ENCODE measurements at places on chromosomes 4 and X.
A peak's percentile ranks its signal among the peaks of the same experiment; 100 is the strongest.

DNA sequence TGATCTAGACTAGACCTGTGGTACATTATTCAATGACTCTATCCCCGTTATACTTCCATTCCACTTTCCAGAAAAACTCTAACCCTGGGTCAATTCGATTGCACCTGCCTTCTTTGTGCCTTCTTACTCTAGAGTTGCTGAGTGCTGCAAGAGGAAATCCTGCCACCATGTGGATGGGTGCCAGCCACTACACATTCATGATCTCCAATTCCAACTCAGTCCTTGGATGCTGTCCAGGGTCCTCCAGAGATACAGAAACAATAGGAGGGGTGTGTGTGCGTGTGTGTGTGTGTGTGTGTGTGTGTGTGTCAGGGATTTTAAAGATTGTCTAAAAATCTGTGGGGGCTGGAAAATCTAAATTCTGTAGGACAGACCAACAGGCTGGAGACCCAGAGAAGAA, 42.9 kb upstream of the INTS6L start:
- peak; percentile 79 for DNase-seq

DNA sequence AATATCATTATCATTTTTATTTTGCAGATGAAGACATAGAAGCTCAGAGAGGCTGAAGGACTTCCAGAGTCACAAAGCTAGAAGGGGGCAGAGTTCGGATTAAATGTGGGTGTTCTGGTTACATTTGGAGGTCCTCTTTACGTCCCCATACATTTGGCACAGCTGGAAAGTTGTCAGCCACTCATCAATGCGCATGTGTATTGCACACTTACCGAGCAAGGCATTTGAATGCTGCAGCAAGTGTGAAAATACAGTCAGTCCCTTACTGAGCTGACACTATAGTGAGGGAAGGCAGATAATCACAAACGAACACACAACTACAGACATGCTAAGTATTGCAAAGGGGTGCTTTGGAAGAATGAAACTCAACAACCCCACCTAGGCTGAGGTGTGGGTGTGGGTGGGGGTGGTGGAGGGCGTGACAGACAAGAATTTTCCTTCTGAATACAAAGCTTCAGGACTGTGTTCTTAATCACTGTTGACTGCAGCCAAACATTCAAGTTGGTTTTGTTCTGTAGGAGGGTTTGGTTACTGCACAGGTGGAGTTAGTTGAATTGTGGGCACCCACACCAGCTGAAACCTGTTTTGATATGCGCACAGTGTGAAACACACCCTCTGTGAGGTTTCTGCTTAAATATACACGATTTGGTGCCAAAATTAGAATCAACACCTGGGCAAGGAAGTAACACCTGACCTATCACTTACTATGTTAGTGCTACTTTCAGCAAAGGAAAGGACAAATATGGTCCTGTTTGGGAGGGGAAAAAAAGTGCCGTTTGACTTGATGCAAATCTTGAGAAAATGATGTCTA, 72.4 kb downstream of the COQ2 start:
- peak; percentile 65 for DNase-seq

DNA sequence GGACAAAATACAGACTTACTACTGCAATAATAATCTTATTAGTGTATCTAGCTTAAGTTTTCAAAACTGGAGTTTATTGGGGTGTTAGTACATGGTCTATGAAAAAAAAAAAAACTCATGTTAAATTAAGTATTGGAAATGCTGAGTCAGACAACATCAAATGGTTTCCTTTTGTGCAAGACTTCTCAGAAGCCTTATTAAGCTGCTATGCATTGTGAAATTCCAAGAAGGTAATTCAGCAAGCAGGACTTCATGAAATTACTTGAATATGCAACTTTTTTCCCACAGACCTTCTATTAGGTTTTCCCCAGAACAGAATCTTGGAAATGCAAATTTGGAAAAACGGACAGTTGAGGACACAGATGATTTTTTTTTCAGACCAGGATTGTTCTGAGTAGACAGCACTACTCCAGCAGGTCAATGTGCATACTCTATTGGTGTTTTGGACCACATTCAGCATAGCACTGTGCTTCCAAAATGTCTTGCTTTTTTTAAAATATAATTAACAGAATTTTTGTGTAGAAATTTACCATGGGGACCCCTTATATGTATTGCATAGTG, 568.8 kb upstream of the TENM3 start:
- DNase-seq: no peak

GRCh38 chr4:89006307-89006706, 50.7 kb downstream of the FAM13A start:
- no peak for DNase-seq

- no peak for DNase-seq
Measured at GRCh38 chr4:102103368-102103767, 241.9 kb downstream of the SLC39A8 start.

DNA sequence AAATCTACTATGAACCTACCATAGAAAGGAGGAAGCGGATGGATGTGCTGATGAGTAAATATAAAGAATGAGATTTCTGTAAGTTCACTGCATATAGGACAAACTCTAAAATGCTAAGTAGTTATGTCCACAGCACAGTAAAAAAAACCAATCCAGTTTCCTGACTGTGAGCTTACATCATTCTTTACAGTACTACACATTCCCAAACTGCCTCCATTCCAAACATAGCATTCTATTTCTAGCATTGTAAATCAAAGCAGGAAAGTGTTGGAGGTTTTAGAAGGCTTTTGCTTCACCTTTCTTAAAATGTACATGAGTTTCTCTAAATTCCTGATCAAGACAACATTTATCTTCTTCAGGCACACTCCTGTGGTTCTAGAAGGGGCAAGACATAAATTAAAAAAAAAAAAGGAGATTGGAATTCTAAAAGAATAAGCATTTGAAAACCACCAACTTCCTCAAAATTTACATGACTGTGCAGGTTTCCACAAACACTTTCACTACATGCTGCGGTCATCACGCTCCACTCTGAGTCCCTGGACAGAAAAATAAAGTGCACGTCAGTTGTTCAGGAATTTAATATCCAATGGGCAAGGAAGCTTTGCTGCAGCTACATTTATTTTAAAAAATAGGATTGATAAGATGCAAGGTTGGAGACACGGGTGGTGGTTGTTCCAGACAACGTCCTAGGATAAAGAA, 297.6 kb upstream of the STS start:
- no peak for DNase-seq
